ENCODE measurements at places on chromosomes 5 and 9.

- DNase-seq = peak; percentile 25
Observed at GRCh38 chr5:149114403-149115312, 26.6 kb upstream of the ABLIM3 start.

- DNase-seq = no peak
Observed at GRCh38 chr5:135386096-135386495, 12.9 kb downstream of the MACROH2A1 start.

DNA sequence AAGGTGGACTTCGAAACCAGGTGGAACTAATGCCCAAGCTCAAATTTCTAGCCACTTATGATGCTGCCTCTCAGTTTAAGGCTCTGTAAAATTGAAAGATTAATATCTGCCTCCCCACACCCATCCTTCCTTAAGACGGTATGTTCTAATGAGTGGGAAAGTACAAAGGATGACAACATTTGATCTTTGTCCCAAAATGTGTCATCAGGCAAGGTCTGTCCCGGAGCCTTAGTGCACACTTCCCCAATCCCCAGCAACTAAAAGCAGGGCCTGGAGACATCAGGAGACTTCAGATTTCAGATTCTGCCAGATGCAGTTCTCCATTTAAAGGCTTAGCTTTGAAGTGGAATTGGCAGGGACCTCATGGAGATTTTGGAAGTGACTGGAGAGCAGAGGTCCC lies 316.5 kb downstream of the ASTN2 start:
- DNase-seq = no peak

DNA sequence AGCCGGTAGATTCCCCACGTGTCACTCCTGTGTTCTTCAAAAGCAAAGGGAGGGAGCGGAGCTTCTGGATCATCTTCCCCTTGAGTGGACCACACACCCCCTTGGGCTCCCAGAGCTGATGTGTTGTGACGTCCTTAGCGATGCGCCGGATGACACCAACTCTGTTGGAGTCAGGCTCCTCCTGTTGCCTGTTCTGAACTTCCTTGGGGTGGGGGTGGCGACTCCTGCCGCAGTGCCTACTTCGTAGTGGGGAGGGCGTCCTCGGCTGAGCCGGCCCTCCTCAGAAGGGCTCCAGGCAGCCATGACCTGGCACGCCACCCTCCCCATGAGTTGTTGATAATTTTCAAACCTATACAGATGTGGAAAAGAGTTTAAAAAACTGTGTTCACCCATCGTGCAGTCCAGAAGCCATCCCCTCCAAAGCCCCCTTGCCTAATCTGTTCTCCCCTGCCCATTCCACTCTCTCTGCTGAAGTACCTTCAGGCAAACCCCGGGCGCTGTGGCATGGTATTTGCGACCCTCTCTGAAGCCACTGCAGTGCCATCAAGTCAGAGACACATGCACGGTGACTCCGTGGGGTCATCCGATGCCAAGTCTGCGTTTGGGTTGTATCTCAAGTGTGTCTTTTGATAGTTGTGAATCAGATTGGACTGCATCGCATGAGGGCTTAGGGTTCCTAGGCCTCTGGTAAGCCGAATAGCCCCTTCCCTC lies 16.7 kb downstream of the EXOC3 start:
- DNase-seq = no peak

DNA sequence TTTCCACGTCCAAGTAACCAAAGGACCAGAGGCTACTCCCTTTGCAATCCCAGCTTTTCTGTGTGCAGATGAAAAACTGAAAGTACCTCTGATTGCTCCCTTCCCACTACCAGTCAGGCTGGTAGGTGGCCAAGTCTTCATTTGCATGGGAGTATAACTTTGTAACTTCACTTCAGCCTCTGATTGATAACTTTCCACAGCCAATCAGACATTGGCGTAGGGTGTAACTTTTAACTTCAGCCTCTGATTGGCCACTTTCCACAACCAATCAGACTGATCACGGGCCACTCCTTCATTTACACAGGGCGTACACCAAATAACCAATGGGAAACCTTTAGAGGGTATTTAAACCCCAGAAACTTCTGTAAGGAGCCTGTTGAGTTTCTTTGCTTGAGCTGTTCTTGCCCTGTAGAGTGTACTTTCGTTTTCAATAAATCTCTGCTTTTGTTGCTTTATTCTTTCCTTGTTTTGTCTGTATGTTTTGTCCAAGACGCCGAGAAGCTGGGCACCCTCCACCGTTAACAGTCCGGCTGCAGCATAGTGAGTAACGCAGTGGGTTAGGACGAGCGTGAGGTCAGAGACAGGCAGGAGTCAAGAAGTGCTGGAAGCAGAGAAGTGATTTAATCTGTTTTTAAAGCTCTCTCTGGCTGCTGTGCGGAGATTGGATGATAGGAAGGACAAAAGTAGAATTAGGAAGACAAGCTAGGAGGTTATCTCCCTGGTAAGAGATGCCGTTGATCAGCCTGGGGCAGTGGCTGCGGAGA lies 3.5 kb upstream of the EXOSC2 start:
- DNase-seq = no peak

DNA sequence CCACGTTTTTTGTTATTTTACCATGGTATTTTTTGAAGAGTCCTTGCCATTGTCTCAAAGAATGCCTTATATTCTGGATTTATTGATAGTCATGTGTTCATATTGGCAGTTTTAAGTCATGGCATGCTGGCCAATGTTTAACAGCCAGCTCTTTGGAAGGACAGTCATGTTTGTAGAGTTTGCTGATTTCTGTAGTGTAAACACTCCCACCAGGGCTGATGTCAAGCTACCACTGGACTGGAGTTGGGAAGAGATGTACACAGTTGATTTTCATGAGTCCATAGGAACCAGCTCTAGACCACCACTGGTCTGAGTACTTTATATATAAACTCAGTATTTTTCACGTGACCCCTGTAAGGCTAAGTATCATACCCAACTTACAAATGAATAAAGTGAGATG lies 125.2 kb upstream of the DHFR start:
- no peak for DNase-seq

- no peak for DNase-seq
Observed at GRCh38 chr5:169796731-169797130, 159.7 kb downstream of the DOCK2 start.

- DNase-seq = no peak
Observed at GRCh38 chr9:33125871-33126823, 41.0 kb downstream of the B4GALT1 start.

DNA sequence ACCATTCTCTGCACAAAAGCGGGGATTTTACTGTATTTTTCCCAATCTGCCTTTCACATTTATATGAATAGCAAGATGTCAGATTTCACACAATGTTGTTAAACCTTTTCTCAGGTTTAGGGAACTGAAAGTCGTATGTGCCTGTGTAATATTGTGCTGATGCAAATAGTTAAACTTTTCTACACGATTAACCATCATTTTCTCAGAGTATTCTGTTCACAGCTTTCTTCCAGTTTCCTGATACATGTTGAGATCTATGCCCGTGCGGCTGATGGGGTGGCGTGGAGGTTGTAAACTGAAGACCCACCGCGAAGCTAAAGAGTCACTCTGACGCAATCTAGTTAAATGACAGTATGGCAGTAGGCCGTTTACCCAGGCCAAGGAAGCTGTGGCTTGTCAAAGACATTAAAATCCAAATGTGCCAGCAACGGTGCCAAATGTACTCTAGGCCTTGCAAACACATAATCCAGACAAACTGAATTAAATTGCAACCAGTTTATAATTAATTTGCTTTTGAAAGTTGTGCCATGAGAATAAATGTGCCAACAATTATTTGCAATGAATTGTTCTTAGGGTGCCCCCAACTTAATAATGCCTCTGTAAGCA lies 145.7 kb downstream of the EBF1 start:
- no peak for DNase-seq

GRCh38 chr5:177612215-177612673 lies 12.3 kb downstream of the B4GALT7 start:
- no peak for DNase-seq

DNA sequence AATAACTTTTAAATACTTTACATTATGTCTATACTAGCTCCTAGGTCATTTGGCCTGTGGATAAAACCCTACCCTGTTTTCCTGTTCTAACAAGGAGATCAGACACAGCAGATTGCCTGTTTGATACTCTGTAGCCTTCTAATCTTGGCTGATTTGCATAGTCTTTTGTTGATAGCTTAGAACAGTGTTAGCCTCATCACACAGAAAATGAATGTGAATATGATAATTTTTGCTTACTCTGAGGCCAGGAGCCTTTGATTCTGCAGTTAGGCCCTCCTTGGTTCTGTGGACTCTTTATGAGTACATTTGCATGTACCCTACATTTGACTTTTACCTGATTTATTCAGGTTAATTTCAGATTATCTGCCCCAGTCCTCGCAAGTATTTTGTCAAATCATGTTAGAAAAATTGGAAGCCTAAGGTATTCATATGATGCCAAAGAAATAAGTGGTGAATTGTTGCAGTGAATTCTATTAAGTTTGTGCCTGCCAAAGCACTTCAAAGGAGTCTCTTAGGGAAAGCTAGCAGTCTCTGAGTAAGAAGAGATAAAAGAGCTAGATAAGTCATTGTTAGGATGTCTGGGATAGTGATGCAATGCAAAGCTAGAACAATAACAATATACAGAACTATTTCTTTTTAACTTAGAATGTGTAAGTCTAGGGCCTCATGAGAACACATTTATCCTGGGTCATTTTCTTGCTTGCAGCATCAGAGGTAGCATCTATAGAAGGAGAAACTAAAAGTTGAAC lies 56.4 kb downstream of the SCAMP1 start:
- no peak for DNase-seq

DNA sequence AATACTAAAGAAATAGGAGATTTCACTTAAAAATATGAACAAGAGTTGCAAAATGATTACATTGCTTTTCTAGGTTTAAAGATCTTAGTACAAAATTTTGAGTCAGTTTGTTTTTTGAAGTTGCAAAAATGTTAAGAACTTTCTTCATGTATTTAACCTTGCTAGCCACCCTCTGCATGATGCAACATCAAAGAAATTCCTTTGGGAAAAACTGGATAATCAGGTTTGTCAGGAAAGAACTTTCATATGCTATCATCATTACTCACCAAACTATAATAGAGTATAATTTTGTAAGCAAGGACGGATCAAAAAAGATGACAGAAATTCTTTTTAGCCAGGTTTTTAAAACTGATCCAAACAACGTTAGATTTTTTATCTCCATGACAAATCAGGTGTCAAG lies 116.9 kb upstream of the MRPS30 start:
- DNase-seq = no peak

Measured in activated CD4-positive, alpha-beta T cell treated with anti-CD3 and anti-CD28 coated beads for 4 hours (primary cell).